Germinal center (tissue), 1 donor: ENCODE measurements at places on chromosomes 16 and 17.

- DNase-seq, result no peak
Observed at GRCh38 chr17:65008882-65009281, 47.7 kb downstream of the GNA13 start.

GRCh38 chr17:17457680-17458079, 19.1 kb upstream of the MED9 start:
- no peak for DNase-seq

DNA sequence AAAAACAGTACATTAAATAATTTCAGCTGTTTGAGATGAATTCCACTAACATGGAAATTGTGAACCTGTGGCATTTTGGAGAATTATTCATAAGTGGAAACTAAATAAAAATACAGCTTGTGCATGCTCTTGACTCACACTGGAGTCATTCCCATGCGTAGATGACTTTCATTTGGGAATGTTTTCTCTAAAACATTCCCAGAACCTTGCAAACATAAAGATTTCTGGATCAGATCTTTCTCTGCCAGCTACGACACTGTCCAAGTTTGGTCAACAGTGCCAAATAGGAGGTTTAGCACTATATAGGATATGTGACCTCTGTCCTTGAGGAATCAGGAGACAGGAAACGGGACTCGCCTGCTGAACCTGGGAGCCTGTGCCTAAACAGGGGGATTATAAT, 400.9 kb downstream of the SLC39A11 start:
- no peak for DNase-seq

DNA sequence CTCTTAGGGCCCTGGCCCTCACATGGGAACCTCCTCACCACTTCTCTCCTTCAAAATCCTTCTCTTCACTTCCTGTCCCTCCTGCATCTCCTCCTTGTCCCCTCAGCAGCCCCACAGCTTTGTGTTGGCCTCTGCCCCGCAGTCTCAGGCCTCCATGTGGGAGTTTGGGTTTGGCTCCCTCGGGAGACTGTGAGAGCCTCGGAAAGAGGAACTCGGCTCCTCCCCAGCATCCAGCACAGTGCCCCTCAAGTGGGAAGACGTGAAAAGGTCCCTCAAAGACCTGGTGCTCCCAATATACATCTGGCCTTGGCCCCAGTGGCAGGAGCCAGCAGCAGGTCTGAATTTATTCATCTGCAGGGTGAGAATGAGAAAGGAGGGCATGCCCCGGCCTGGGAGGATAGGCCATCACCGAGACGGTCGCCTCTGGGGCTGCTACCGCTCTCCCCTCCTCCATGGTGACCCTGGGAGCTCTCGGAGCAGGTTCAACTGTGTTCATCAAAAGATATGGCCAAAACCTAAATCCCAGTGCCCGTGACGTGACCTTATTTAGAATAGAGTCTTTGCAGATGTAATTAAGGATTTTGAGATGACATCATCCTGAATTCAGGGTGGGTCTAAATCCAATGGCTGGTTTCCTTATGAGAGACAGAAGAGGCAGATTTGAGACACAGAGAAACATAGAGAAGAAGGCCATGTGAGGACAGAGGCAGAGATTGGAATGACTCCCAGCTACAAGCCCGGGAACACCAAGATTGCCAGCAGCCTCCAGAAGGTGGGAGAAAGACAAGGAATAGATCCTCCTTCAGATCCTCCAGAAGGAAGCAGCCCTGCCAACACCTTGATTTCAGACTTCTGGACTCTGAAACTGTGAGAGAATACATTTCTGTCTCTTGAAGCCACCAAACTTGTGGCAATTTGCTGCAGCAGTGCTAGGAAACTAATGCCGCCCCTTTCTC, 135.1 kb downstream of the MRM1 start:
- DNase-seq, result no peak

DNA sequence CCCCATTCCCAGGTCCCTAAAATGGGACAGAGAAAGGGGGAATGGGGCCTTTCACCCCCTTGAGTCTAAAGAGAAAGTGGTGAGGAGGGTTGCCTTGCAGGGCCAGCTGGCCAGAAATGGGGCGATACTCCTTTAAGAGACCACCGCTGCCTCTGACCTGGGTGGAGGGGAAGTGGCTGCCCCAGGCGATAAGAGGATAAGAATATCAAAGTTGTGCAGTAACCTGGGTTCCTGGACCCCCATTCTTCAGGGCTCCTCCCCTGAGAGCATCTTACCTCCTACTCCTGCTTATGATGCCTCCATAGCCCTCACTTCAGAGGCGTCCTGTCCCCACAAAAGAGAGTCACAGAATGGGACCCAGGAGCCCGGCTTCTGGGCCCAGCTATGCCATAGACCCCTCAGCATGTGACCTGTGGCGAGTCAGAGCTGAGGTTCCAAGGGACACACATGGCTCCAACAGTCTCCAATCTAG, 5.2 kb upstream of the TSPOAP1 start:
- DNase-seq, result no peak

GRCh38 chr16:72424757-72425156, 252.8 kb upstream of the PMFBP1 start:
- DNase-seq, result no peak
